Right renal pelvis (tissue), 4 donors: ENCODE measurements at places on chromosomes 12 and 14.

- no peak for DNase-seq
Measured at GRCh38 chr14:81509838-81510452, 23.7 kb downstream of the SEL1L start.

DNA sequence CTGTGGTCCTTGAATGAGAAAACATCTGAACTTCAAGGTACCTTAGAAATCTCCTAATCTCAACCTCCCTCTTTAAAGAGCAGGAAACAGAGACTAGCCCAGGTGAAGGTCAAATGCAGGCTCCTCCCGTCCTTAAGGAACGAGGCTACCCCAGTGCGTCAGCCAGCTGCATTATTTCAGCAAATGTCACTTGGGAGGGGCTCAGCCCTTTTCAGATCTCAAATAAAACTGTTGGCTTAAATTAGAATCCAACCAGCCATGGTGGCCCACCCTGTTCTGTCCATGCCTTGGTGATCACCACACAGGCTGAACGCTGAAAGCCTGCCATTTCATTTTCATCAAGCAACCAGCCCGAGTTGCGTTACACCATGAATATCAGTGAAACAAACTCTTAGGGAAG lies 7.0 kb downstream of the SYNE3 start:
- no peak for DNase-seq

DNA sequence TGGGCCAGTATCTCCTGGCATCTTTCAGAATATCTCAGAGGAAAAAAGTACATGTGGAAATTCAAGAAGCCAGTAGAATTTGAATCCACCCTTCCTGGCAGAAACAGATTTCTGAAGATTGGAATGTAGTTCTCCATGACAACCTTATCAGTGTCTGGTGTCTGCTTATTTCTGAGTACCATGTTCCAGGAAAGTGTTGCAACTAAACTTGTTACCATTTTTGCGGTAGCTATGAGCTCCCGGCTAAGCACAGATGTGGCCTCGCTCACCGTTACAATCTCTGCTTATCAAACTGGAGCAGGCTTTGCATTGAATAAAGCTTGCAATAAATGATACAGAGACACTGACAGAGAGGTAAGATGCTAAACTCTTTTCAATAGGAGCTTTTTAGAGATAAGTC lies 13.0 kb upstream of the ITPR2 start:
- DNase-seq: no peak

- no peak for DNase-seq
Measured at GRCh38 chr12:6914246-6914946, at the start of gene ENO2. Gene ENO2, plus strand, starts transcription at chr12:6914580. Its CDS starts 1,253 bp downstream, at chr12:6915833.

GRCh38 chr14:100376751-100377171 lies 53.6 kb downstream of the SLC25A47 start:
- no peak for DNase-seq

GRCh38 chr12:14399871-14400270 lies 34.4 kb downstream of the ATF7IP start:
- no peak for DNase-seq

GRCh38 chr12:50839042-50839441 lies 3.7 kb upstream of the TMPRSS12 start:
- DNase-seq: no peak

DNA sequence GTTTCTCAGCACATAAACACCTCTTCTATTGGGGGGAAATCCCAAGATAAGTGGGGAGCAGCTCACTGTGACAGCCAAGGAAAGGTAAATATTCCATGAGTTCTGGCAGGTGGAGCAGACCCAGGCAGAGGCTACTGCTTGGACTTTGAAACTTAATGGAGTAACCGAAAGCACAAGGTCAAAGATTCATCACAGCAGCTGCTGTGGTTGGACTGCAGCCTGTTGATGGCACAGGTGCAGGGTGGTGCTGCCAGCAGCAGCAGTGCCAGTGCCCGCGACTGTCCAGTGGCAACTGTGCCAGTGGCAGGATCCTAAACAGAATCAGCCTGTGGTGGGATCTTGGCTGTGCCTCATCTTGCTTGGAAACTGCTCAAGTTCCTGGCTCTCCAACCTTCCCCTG lies 81.4 kb upstream of the ARID2 start:
- DNase-seq: no peak

DNA sequence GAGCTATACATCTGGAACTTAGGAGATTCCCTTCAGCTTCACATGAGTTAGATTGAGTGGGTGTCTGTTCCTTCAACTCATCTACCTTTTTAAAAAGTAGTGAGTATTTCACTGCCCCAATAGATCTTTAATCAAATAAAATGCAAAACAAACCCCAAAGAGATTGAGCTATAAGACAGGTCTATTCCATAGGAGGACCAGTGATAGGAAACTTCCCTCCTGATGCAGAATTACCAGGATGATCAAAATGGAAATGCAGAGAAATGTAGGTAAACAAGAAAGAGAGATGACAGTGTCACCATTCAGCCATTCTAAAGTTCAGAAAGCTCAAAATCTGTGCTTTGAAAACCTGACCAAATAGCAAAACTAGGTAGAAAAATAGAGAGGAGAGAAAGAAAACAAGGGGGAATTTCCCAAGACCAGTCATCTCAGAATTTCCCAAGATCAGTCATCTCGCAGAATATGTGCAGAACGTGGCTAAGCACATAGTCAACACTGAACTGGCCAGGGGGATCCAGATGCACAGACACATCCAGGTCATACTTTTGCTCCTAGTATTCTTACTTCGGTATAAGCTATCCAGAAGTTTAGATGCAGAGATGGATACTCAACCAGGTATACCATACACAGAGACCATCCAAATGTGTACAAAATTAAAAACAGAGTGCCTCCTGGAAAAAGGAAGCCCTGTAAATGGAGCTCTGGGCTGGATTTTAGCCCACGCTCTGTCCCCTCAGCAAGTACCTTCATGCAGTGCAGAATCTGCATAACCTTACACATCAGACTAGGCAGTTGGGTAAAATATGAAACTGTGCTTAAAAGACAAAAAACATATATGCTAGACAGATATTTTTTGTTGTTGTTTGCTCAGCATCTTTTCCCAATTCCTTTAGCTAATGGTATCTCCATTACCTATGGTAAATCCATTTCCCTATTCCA lies 27.4 kb downstream of the SLC41A2 start:
- DNase-seq: no peak

GRCh38 chr12:6085841-6086240 lies 38.6 kb downstream of the VWF start:
- no peak for DNase-seq

DNA sequence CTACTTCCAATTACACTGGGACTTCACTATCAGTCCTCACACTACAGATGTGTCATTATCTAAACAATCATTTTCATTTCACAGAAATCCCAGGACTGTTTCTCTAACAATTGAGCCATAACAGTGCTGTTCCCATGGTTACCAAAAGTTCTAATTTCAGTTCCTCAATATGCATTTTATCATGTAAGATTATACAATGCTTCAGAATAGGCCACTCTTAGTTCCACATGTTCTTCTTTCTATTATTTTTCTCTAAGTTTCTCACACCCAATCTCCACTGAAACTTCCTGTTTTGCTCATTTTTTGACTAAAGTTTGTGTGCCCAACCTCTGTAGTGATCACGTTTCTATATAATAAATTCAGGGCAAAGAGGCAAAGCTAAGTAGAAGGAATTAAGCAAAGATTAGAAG lies 185.8 kb downstream of the DUSP6 start:
- DNase-seq: no peak
